ENCODE measurements at places on chromosomes 3 and 15.

- DNase-seq = peak; percentile 67
Measured at GRCh38 chr15:101088788-101089578, 162.9 kb downstream of the CHSY1 start.

- no peak for DNase-seq
Measured at GRCh38 chr3:53650928-53651661, 156.7 kb downstream of the CACNA1D start.

DNA sequence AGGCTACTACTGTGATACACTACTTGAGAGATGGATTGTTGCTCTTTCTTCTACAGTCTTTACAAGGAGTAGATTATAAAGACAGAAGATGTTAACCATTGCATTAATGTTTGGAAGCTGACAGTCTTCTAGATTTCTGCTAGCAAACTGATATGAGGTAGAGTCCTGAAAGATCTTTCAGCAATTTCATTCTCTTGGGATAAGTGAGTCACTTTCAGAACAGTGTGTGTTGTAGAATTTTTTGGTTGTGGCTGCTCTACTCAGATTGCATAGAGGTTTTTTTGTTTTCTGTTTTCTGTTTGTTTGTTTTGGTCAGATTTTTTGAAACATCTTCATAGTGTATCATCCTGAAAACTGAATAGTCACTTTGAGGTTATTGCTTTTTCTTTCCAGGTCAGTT is 17.1 kb downstream of the TNFSF10 start:
- no peak for DNase-seq

GRCh38 chr15:50562735-50563640 is 16.5 kb upstream of the USP50 start:
- no peak for DNase-seq

GRCh38 chr3:31862666-31863279 is 118.3 kb downstream of the OSBPL10 start:
- DNase-seq = no peak

DNA sequence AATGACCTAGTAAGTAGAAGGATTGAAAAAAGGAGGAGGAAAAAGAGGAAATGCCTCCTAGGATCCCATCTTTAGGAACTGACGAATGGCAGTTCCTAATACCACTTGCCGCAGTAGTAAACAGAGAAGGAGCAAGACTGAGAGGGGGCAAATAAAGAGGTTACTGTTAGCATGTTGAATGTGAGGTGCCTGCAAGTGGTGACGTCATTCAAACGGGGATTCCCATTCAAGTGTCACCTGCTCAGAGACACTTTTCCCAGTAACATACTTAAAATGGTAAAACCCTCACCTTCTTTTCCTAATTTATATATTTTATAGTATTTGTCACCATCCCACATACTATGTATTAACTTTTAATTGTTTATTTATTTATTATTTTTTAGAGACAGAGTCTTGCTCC is 178.9 kb downstream of the IL5RA start:
- DNase-seq = no peak

GRCh38 chr3:173659972-173660371 is 262.4 kb downstream of the NLGN1 start:
- DNase-seq = no peak

- DNase-seq = no peak
Measured at GRCh38 chr3:24018784-24019570, 73.9 kb downstream of the NR1D2 start.

DNA sequence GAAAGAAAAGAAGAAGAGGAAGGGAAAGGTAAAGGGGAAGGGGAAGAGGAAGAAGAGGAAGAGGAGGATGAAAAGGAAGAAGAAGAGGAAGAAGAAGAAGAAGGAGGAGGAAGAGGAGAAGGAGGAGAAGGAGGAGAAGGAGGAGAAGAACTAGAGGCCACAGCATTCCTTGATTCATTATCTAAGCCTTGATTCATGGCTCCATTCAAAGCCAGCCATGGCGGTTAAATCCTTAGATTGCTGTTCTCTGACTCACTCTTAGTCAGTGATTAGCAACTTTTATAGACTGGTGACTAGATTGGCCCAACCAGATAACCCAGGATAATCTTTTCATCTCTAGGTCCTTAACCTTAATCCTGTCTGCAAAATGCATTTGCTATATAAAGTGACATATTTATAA is 47.6 kb downstream of the OSTN start:
- DNase-seq = no peak

DNA sequence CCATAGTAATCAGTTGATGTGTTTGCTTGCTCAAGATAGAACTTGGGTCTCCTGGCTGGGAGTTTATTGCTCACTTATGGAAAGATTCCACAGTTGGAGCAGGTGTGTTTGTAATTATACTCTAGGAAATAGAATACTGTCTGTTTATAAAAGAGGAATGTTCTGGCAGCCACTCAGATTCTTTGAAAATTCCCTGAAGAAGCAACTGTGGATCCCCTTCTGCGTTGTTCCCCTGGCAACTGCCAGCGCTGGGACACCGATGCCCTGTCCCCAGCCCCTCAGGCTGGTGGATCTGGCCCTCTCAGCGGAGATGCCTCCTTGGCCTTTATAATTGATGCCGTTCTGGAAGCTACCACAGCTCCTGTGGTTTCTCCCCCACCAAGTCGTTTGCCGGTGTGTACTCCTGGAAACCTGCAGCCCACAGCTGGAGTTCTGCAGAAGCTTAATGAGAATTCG is 225.9 kb downstream of the ITPR1 start:
- no peak for DNase-seq

GRCh38 chr3:11835028-11835639 is 11.6 kb downstream of the TAMM41 start:
- DNase-seq = no peak

DNA sequence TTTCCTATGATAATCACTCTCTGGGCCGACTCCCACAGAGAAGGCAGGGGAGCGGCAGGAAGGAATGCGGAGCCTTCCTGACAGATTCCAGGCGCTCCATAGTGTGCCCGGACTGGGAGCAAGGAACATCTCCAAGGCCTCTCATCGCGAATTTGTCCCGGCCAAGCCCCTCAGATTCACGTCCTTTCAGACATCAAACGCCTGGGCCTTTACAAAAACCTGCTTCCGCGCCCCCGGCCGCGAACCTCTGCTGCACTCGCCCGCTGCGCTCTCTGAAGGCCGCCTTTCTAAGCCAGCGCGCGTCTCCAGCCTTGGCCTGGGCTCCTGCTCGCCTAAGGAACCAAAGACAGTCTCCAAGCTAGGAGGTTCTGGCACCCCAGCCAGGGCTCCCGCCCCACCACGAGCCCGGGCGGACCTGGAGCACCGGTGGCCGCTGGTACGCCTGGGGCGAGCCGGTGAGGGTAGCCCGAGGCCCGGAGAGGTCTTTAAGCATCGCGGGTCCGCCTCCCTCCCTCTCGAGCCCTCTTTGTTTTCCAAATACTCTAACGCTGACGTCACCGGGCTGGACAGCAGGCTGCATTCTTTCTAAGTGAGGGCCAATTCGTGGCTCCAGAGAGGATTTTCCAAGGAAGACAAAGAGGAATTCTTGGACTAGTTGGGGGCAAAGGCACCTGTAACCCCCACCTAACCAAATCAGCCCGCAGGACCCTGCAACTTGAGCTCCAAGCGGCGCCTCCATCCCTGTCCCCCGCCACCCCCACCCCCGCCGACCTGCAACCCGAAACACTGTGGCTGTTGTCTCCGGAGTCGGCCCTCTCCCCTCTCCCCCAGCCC is 759 bp downstream of the AMOTL2 start:
- no peak for DNase-seq

All from T-helper 1 cell (primary cell).